ENCODE measurements at places on chromosomes 2 and 18. TPM values are rescaled to one million over a fixed set of nuclear protein-coding genes. Genes with fewer than 3 reads are reported as not detected.

The RGPD3 gene
- 0.49 TPM for total RNA-seq

The CIB4 gene
- not detected for total RNA-seq

The RUFY4 gene
- total RNA-seq = not detected

The FAM161A gene
- total RNA-seq = 1.6 TPM

The STPG4 gene
- 0.49 TPM for total RNA-seq

The MROH2A gene
- not detected for total RNA-seq

The ALPI gene
- not detected for total RNA-seq

The LYG2 gene
- not detected for total RNA-seq

The ONECUT2 gene
- under 0.01 TPM for total RNA-seq

The STK39 gene
- 19.5 TPM for total RNA-seq

The FBXO15 gene
- total RNA-seq = not detected

The PLEK gene
- total RNA-seq = not detected

The XDH gene
- total RNA-seq = 0.97 TPM

The CNDP2 gene
- 70.1 TPM for total RNA-seq

The TGFA gene
- 0.49 TPM for total RNA-seq

The LYG1 gene
- total RNA-seq = 0.32 TPM

The CCBE1 gene
- 302 TPM for total RNA-seq

Measured in hair follicle dermal papilla cell (primary cell).